ENCODE measurements at places on chromosomes 11 and 22.
A peak's percentile ranks its signal among the peaks of the same experiment; 100 is the strongest.

GRCh38 chr11:17389211-17389956 lies 925 bp upstream of the KCNJ11 start:
- DNase-seq, result peak; percentile 92

GRCh38 chr11:690738-691633 lies 4.0 kb downstream of the DEAF1 start:
- no peak for DNase-seq

DNA sequence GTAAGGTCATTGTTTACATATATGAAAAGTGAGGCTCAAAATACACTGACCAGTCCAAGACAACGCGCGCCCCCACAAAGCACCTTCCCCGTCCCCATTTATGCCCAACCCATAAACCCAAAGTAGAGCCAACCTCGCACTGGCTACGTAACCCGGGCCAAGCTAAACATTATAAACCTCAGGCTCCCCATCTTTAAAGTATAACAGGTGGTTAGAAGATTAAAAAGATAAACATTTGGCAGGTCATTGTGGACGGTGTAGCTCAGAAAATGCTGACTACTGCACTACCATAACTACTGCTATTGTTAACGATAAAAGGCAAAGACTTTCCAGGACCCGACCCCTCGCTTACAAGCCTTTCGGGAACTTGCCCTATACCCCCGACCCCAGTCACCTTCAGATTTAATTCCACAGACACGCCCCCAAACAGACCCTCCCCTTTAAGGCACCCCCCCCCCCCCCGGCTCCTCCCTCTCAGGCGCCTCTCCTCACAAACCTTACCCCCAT lies 470 bp downstream of the NUMA1 start:
- no peak for DNase-seq

DNA sequence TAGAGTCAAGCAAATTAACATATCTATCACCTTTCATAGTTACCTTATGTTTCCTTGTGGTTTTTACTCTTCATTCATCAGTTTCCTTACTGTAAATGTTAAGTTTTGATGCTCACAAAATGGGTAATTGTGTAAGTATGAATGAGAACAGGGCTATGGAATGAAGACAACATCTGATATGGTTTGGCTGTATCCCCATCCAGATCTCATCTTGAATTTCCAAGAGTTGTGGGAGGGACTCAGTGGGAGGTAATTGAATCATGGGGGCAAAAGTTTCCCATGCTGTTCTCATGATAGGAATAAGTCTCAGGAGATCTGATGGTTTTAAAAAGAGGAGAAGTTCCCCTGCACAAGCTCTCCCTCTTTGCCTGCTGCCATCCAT lies 107.6 kb downstream of the CCDC34 start:
- DNase-seq, result no peak

- DNase-seq, result peak; percentile 5
Observed at GRCh38 chr11:110530900-110531741, 101.4 kb downstream of the FDX1 start.
